Ovary (tissue), 10 donors: ENCODE measurements at places on chromosomes 5 and 9.

DNA sequence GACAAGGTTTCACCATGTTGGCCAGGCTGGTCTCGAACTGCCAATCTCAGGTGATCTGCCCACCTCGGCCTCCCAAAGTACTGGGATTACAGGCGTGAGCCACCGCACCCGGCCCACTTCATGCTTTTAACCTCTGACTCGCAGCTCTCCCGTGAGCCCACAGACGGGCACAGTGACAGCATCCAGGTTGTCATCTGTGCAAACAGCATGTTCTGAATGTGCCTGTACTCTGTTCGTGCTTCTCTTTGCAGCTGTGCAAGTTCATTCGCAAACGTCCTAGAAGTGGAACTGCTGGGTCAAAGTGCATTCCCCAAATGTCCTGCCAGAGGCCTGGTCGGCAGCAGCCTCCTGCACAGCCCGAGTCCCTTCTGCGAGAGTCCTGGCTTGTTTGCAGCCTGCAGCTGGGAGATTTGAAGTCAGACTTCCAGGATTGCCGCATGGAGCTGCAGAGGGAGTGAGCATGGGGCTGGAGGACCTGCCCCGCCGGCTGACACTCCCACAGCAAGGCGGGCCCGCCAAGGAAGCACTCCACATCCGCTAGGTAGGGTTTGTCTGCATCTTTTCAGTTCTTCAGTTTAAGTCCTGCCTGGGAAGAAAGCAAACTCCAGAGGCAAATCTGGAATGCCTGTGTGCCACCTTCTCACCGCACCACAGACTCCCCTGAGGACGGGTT, 3.4 kb downstream of the BRD3OS start:
- DNase-seq: no peak
- H3K4me3 ChIP-seq: no peak overlapping the region
- no peaks in the 10 kb centered on the region for H3K27me3 ChIP-seq
- H3K36me3 ChIP-seq: no peaks in the 10 kb centered on the region
- H3K27ac ChIP-seq: no peak overlapping the region
- peaks cover 5% of the 10 kb centered on the region for H3K4me1 ChIP-seq

DNA sequence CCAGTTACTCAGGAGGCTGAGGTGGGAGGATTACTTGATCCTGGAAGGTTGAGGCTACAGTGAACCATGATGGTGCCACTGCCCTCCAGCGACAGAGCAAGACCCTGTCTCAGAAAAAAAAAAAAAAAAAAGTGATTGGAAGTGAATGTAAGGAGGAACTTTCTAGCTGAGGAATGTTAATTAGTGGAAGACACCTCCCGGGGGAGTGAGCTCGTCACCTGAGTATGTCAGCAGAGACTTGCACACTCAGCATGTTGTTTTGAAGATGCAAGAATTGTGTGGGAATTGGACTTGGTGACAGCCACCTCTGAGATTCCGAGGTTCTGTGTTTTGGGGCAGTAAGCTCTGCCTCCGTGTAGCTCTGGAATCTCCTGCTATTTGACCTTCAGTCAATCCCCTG, 3.6 kb downstream of the SYNPO start:
- peaks cover 60% of the 10 kb centered on the region for H3K4me1 ChIP-seq
- no peak overlapping the region for H3K4me3 ChIP-seq
- no peaks in the 10 kb centered on the region for H3K27me3 ChIP-seq
- H3K27ac ChIP-seq: peak overlapping the region; percentile 93
- DNase-seq: no peak

- H3K36me3 ChIP-seq: no peaks in the 10 kb centered on the region
- no peak for DNase-seq
- H3K27me3 ChIP-seq: no peaks in the 10 kb centered on the region
- no peak overlapping the region for H3K27ac ChIP-seq
- no peaks in the 10 kb centered on the region for H3K4me1 ChIP-seq
Measured at GRCh38 chr5:25641124-25641523, 996.3 kb upstream of the CDH10 start.

DNA sequence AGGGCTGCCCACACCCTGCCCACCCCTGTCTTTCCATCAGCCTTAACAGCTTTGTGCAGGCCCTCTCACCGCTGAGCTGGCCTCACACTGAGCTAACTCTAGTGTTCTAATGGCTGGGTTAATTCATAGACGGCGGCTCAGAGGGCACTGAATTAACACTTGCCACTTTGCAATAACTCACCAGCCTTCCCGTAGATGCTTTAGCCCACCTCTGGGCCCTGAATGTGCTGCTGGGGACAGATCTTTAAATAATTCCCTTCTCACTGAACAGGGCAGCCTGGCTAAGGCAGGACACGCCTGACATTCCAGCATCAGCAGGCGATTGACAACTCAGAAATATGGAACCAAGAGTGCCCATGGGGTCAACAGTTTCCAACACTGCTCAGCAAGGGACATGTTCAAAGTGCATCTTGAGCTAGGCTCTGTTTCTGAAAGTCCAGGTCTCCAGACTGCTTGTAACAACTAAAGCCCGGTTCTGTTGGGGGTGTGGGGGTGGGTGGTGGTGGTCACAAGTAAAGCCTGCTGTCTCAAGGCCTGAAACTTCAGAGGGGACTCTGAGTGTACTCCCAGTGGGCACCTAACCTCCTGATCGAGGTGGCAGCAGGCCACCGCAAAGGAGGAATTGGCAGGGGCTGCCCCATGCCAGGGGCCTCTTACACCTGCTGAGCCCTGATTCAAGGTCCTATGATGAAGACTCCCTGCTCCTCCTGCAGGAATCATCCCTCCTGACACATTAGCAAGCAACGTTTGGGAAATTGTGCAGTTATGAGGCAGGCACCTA, 248.3 kb downstream of the FSTL4 start:
- no peaks in the 10 kb centered on the region for H3K27me3 ChIP-seq
- no peaks in the 10 kb centered on the region for H3K4me1 ChIP-seq
- H3K27ac ChIP-seq: no peak overlapping the region
- no peak overlapping the region for H3K4me3 ChIP-seq

GRCh38 chr5:138870611-138871010, 4.5 kb downstream of the LRRTM2 start:
- no peak overlapping the region for H3K4me3 ChIP-seq
- H3K27ac ChIP-seq: no peak overlapping the region
- H3K4me1 ChIP-seq: peaks cover 6% of the 10 kb centered on the region
- H3K36me3 ChIP-seq: no peaks in the 10 kb centered on the region
- DNase-seq: no peak

DNA sequence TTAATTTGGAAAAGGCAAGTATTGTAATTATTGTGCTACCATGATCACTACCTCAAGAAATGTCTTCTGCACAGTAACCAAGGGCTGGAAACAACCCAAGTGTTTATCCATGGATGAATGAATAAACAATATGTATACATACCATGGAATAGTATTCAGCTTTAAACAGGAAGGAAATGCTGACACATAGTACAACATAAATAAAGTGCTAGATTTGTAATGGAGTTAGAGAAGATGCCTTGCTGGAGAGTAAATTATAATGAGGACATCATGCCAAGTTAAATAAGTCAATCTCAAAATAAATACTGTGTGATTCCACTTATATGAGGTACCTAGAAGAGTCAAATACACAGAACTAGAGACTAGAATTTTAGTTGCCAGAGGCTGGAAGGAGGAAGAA, 160.0 kb downstream of the CCDC192 start:
- H3K36me3 ChIP-seq: no peaks in the 10 kb centered on the region
- H3K4me1 ChIP-seq: no peaks in the 10 kb centered on the region
- no peak overlapping the region for H3K27ac ChIP-seq
- no peak for DNase-seq
- no peak overlapping the region for H3K4me3 ChIP-seq

DNA sequence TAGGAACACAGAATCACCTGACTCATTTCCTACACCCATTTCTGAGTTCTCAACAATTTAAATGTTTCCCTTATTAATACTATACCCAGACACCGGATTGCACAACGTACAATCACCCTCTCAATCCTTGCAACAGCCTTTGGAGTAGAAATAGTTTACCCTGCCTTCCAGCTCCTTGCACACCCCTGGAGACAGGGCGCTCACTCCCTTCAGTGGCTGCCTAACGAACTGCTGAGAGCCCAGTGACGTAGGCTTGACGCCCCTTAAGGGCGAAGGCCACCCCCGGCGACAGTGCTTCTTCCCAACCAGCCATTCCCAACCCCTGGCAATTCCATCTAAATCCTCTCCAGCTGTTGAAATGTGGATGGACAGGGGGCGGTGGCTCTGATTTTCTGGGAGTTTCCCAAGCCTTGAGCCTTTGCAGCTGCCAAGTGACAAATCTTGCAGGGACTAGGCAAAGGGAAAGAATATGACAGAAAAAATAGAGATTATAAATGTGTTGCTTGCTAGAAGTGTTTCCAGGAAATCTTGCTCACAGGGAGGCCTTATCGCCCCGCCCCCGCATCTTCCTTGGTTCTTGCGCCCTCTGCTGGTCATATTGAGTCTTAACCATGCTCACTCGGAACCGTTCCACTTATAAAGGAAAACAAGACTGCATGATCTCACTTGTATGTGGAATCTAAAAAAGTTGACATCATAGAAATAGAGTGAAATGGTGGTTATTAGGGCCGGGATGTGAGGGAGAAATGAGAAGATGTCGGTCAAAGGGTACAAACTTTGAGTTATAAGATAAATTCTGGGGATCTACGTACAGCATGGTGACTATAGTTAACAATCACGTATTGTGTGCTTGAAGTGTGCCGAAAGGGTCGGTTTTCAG, 7.6 kb upstream of the BARX1 start:
- H3K4me1 ChIP-seq: peaks cover 3% of the 10 kb centered on the region
- H3K27me3 ChIP-seq: no peaks in the 10 kb centered on the region
- H3K36me3 ChIP-seq: no peaks in the 10 kb centered on the region
- no peak overlapping the region for H3K27ac ChIP-seq
- DNase-seq: peak; percentile 78
- H3K4me3 ChIP-seq: no peak overlapping the region

DNA sequence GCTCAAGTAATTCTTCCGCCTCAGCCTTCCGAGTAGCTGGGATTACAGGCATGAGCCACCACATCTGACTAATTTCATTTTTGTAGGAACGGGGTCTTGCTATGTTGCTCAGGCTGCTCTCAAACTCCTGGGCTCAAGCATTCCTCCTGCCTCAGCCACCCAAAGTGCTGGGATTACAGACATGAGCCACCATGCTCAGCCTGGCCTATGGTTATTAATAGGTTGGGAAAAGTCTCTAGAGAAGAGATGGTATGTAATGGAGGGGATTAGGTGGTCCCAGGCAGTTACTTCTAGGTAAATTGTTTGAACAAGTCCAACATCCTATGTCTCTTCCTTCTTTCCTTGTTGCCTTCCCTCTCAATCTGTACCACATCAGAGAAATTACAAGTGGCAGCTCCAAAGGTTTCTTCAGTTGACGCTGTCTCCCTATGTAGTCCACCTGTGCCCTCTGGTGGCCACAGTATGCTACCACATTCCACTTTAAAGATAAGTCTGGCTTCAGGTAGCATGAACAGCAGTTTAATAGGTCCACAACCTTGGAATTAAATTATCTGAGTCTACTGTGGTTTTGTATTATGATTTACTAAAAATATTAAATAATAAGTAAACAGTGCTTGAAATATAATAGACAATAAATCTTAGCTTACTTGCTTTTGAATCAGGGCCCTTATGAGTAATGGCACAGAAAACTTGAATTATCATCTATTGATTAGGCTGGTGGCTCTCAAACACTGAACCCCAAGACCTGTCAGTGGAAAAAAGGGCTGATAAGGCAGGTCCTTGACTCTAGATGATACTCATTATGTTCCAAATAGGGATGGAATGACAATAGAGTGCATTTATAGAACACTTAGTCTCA, 9.7 kb downstream of the TIGD6 start:
- no peak overlapping the region for H3K27ac ChIP-seq
- no peak overlapping the region for H3K4me3 ChIP-seq
- DNase-seq: peak; percentile 78
- no peaks in the 10 kb centered on the region for H3K36me3 ChIP-seq

- no peak for DNase-seq
- no peak overlapping the region for H3K27ac ChIP-seq
- H3K27me3 ChIP-seq: no peaks in the 10 kb centered on the region
- no peaks in the 10 kb centered on the region for H3K36me3 ChIP-seq
- no peak overlapping the region for H3K4me3 ChIP-seq
Measured at GRCh38 chr9:34370970-34371880, 5.5 kb downstream of the MYORG start.

DNA sequence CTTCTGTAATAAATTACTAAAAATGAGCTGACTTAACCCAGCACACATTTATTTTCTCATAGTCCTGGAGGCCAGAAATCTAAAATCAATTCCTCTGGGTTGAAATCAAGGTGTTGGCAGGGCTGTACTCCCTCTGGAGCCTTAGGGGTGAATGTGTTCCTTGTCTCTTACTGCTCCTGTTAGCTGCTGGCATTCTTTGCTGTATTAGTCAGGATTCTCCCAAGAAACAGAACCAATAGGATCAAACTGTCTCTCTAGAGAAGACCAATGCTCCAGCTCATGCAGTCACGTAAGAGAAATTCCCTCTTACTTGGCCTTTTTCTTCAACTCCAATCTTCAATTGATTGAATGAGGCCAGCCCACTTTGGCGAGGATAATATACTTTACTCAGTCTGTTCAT, 15.3 kb upstream of the CD180 start:
- H3K4me3 ChIP-seq: no peak overlapping the region
- no peak for DNase-seq
- no peak overlapping the region for H3K27ac ChIP-seq
- H3K27me3 ChIP-seq: no peaks in the 10 kb centered on the region
- no peaks in the 10 kb centered on the region for H3K36me3 ChIP-seq

GRCh38 chr9:104815851-104816565, 52.1 kb downstream of the NIPSNAP3B start:
- no peaks in the 10 kb centered on the region for H3K27me3 ChIP-seq
- H3K4me1 ChIP-seq: no peaks in the 10 kb centered on the region
- no peaks in the 10 kb centered on the region for H3K36me3 ChIP-seq
- no peak overlapping the region for H3K27ac ChIP-seq
- no peak for DNase-seq
